Ovary (tissue), 10 donors: ENCODE measurements at places on chromosomes 12 and 14. TPM values are rescaled to one million over a fixed set of nuclear protein-coding genes. Genes with fewer than 3 reads are reported as not detected.

TAPBPL gene
- 10.3 TPM for total RNA-seq

DNA sequence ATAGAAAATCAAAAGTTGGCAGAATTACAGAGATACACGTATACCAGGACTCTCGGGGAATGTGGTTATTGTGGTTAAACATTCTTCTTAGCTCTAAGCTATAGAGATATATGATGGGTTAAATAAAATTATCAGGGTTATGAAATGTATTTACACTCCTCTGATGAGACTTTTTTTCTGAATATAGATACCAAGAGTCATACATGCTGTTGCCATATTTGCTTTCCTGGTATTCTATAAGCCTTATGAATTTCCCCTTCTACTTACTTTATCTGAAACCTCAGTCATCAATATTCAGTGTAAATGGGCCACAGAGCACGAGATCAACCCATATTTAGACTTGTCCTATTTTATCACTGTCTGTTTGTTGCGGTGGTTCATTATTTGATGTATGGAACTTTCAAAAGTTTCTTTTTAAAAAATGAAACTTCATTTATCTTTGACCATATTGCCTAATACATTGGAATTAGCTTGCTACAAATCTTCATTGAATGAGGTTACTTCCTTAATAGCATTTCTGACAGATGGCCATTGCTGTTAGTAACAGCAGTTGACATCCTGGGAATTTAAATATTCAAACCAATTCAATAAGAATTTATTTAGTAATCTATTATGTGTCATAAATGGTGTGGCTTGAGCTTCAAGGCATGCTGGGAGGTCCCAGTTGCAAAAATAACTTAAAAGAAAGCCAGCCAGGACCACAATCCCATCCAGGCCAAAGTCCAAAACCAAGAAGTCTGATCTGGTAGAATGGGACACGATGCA, 393.5 kb downstream of the PCNX1 start:
- no peak overlapping the region for H3K27ac ChIP-seq
- no peaks in the 10 kb centered on the region for H3K27me3 ChIP-seq
- no peak overlapping the region for H3K4me3 ChIP-seq

DNA sequence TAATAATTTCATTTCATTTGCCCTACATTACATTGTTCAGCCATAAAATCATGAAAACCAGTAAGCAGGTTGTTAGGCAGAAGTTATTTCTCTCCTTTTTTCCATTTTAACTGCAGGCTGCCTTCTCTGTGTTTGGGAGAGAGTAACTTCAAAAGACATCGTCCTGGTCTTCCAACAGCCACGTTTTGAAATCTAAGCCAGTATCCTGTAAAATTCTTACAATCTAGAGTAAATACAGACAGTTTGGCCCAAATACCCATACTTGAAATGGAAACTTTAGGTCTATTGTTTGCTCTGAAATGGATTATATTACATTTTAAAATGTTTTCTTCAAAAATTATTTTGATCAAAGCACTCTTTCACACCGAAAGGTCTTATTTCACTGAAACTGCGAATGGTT, 66.1 kb upstream of the SLCO1C1 start:
- H3K4me1 ChIP-seq: peaks cover 3% of the 10 kb centered on the region
- H3K27ac ChIP-seq: no peak overlapping the region
- no peaks in the 10 kb centered on the region for H3K36me3 ChIP-seq
- no peak overlapping the region for H3K4me3 ChIP-seq
- no peak for DNase-seq

- H3K4me1 ChIP-seq: no peaks in the 10 kb centered on the region
- no peak overlapping the region for H3K27ac ChIP-seq
- no peak for DNase-seq
These were observed 15.4 kb upstream of the RACGAP1 start for GRCh38 chr12:50040657-50041056.

DNA sequence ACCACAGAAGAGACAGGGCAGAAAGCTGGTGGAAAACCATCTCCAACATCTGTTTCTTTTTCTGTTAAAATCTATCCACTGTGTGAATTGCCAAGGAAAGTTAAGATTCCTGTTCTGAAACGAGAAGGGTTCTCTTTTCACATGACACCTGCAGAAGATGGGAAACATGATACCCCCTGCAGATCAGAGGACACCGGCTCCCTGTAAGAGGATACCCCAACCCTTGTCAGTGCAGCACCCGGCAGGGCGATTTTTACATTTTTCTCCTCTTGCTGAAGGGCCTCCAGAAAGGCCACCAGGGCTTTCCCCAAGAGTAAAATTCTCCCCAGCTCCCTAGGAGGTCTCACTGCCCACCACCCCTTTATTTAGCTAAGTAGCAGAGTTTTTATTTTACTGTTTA, 48.2 kb downstream of the DPF3 start:
- H3K4me3 ChIP-seq: no peak overlapping the region
- no peak for DNase-seq
- peaks cover 5% of the 10 kb centered on the region for H3K4me1 ChIP-seq
- no peak overlapping the region for H3K27ac ChIP-seq
- H3K27me3 ChIP-seq: no peaks in the 10 kb centered on the region
- H3K36me3 ChIP-seq: no peaks in the 10 kb centered on the region

DNA sequence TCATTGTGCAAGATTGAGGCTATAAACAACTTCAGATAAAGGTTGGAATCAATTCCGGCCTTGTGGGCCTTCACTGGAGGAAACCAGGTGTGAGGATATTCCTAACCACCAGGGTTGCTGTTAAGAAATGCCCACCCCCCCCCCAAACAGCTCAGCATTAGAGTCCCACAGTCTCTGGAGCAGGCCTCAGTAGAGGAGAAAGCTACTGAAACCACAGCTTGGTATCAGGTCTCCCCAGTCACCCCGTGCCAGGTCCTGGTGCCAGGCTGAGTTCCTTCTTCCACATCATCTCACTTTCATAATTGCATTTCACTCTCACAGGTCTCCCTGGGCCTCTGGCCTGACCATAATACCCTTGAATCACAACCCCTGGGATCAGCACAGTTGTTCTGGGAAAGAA, 12.5 kb downstream of the GALNT6 start:
- no peaks in the 10 kb centered on the region for H3K36me3 ChIP-seq
- H3K4me3 ChIP-seq: no peak overlapping the region
- H3K4me1 ChIP-seq: no peaks in the 10 kb centered on the region
- no peaks in the 10 kb centered on the region for H3K27me3 ChIP-seq
- no peak overlapping the region for H3K27ac ChIP-seq
- DNase-seq: no peak

DNA sequence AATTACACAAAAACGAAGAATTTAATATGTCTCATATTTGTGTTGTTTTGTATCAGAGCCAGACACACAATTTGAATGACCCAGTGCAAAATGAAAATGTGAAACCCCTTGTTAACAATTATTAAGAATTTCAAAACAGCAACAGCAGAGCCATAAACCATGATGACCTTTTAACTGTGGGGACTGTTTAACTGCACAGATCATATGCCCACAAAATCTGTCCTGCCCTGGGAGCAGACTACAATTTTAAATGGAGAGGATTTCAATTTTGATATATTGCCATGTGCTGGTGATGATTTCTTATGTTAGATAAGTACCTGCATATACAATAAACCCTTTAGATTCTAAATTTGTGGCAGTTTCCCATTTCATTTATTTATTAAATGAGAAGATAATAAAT, 455.5 kb upstream of the MGAT4C start:
- no peaks in the 10 kb centered on the region for H3K4me1 ChIP-seq
- no peak overlapping the region for H3K4me3 ChIP-seq
- no peak overlapping the region for H3K27ac ChIP-seq
- no peaks in the 10 kb centered on the region for H3K27me3 ChIP-seq

MIPOL1 gene
- total RNA-seq: 20.5 TPM

GRCh38 chr14:29461101-29461500, 466.5 kb downstream of the PRKD1 start:
- no peak overlapping the region for H3K4me3 ChIP-seq
- H3K27me3 ChIP-seq: no peaks in the 10 kb centered on the region
- no peak overlapping the region for H3K27ac ChIP-seq
- H3K4me1 ChIP-seq: no peaks in the 10 kb centered on the region
- no peaks in the 10 kb centered on the region for H3K36me3 ChIP-seq
- DNase-seq: no peak
